Erythroblast (primary cell): ENCODE measurements at places on chromosomes 11 and 22.

DNA sequence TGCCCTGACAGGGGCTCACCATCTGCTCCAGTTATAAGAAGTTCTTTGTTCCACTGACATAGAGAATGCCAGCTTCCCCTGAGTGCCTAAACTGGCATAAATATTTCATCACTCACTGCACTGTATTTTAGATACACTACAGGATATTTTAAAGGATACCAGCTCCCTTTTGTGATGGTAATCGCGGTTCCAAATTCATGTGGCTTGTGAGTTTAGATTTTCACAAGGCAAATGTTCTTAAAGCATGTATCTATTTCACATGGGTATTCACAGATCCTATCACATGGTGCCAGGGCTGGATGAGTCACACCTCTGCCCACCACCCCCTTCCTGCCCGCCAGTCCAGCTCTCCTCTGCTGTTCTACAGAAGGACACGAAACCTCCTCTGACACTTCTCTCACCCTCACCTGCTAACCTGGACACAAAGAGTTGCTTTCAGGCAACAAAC, 105.5 kb downstream of the KCNC1 start:
- no peak for DNase-seq

- DNase-seq, result no peak
These were observed 472.3 kb downstream of the MN1 start for GRCh38 chr22:27329131-27329850.

- DNase-seq, result no peak
These were observed 24.4 kb upstream of the CRTAM start for GRCh38 chr11:122813894-122814270.

DNA sequence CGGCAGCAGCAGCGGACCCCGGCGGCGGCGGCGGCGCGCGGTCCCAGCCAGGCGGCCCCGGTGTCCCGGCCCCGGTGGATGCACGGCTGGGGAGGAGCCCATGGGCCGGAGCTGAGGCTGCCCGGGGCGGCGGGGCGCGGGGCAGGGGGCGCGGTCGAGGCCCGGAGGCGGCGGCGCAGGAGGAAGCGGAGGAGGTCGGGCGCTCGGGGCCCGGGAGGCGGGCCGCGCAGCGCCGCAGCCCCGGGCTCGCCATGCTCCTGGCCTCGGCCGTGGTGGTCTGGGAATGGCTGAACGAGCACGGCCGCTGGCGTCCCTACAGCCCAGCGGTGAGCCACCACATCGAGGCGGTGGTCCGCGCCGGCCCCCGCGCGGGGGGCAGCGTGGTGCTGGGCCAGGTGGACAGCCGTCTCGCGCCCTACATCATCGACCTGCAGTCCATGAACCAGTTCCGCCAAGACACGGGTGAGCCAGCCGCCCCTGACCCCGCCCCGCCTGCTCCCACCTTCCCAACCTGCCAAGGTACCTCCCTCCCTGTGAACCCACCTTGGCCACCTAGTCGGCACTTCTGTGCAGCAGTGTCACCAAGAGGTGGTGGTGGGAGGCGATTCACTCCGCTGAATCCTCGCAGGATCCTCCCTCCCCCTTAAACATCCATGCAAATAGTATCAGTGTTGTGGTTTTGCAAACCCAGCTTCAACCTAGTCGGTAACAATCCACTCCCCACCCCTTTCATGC, 580 bp downstream of the DTX4 start:
- no peak for DNase-seq

GRCh38 chr11:70630816-70631623, 232.7 kb downstream of the CTTN start:
- no peak for DNase-seq

GRCh38 chr11:83326326-83326725, 40.2 kb upstream of the CCDC90B start:
- no peak for DNase-seq

- DNase-seq, result no peak
These were observed 48.2 kb downstream of the ST3GAL4 start for GRCh38 chr11:126403658-126404057.
